ENCODE measurements at places on chromosomes 1 and 21.

GRCh38 chr1:14936815-14937214 lies 216.7 kb upstream of the TMEM51 start:
- DNase-seq = no peak

GRCh38 chr1:164647211-164647610 lies 88.2 kb downstream of the PBX1 start:
- no peak for DNase-seq

DNA sequence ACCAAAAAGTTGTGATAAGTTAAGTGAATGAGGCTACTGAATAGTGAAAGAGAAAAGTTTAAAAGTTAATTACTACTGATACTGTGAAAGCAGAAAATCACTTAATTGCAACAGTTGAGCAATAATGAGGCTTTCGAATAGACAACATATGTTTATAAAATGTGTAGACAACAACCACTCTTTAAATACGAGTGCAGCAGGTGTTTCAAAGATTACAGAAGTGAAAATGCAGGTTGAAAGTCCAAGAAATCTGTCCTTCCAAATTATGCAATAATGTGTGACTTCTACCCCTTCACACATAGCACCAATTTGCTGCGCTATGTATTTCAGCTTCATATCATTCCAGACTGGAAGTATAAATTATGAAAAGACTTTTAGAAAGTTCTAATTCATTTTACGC lies 213.0 kb downstream of the COL24A1 start:
- DNase-seq = no peak

- DNase-seq = no peak
These were observed 513.5 kb downstream of the LMO4 start for GRCh38 chr1:87842156-87842555.

GRCh38 chr1:227774821-227775661 lies 39.8 kb downstream of the SNAP47 start:
- DNase-seq = no peak

DNA sequence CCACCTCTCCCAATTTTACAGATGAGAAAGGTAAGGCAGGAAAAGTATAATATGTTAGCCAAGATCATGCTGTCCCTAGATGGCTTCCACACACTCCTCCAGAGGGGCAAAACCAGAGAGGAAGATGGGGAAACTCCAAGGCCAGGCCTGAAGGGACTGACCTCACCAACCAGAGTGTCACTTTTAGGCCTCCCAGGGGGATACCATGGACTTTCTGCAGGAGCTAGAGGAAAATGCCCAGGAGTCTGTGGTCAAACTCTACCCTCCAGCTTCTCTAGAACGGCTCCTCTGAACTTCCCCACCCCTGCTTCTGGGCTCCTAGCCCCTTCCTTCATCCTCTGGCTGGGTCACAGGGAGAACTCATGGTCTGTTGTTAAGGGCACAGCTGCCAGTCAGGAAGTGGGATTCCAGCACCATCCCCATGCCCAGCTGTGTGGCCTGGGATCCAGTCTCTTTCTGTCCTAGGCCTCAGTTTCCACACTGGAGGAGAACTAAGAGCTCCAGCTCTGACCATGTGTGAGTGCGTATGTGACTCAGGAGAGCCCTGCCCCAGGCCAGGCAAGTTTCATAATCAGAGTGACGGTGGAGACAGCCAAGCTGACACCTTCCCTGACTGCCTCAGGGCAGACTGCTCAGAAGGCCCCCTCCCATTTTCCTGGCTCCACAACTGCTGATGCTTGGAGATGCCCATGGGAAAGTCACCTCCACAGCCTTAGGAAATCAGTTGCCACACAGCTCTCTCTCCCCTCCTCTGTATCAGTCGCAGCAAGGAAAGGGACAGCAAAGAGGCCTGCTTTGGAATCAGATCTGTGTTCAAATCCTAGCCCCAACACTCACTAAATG lies 1.9 kb downstream of the IGSF8 start:
- no peak for DNase-seq

GRCh38 chr1:119327094-119327449 lies 41.5 kb upstream of the HAO2 start:
- no peak for DNase-seq

GRCh38 chr1:22452481-22452957 lies 868 bp downstream of the ZBTB40 start:
- DNase-seq = no peak

DNA sequence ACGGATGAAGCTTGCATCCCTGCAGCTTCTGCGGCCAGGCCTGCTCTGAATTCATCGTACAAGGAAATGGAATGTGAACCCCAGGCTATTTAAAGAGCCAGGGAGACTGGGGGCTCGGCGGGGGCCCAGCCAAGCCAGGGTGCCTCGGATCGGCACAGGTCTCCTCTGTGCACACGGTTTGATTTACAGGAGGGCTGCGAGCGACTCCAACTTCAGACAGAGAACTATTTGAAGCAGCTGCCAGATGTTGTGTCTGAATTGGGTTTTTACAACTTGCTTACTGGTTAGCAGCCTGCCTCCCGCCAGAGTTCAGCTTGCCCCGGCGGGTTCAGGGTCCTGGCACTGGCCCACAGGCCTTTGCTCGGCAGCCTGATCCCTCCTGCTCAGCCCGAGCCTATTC lies 83.2 kb downstream of the SPSB1 start:
- DNase-seq = no peak

DNA sequence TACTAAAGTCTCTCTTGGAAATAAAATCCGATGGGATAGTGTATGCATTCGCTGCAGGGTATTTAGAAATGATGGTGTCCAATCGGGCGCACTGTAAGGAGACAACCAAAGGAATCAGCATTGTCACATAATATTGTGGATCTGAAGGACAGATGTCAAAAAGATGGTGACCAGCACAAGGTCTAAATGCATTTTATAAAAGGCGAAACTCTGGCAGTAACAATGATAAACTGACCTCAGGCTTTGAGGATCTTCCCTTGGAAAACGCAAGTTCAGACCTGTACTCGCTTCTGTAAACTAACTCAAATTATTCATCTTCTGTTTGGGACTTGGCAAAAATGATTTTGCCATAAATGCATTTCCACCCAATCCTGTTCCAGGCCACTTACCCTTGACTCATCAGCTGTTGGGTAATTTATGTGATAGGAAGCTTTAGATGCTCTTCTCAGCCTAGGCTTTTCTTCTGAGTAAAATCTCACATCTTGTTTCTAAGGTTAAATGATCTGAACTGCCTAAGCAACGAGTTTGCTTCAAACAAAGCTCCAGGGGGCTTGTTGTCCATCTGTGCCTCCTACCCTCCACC lies 33.8 kb downstream of the STPG1 start:
- DNase-seq = no peak

GRCh38 chr1:214700437-214700836 lies 97.4 kb downstream of the CENPF start:
- no peak for DNase-seq

DNA sequence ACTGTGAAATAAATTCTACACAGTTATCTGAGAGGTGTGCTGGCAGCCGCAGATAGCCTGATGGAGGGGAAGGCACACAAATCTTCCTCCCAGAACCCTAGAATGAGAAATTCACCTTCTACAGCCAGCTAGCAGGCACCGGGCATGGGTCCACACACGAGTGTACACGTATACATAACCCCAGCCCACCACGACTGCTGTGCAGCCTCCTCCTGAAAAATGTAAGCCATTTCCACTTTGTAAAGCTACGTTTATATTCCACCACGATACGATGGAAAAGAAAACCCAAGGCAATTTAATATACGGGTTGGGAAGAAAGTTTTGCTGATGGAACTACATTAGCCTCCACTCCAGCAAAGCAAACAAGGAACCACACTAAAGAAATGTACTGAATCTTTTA lies 1.8 kb downstream of the BTG3 start:
- DNase-seq = peak; percentile 3

DNA sequence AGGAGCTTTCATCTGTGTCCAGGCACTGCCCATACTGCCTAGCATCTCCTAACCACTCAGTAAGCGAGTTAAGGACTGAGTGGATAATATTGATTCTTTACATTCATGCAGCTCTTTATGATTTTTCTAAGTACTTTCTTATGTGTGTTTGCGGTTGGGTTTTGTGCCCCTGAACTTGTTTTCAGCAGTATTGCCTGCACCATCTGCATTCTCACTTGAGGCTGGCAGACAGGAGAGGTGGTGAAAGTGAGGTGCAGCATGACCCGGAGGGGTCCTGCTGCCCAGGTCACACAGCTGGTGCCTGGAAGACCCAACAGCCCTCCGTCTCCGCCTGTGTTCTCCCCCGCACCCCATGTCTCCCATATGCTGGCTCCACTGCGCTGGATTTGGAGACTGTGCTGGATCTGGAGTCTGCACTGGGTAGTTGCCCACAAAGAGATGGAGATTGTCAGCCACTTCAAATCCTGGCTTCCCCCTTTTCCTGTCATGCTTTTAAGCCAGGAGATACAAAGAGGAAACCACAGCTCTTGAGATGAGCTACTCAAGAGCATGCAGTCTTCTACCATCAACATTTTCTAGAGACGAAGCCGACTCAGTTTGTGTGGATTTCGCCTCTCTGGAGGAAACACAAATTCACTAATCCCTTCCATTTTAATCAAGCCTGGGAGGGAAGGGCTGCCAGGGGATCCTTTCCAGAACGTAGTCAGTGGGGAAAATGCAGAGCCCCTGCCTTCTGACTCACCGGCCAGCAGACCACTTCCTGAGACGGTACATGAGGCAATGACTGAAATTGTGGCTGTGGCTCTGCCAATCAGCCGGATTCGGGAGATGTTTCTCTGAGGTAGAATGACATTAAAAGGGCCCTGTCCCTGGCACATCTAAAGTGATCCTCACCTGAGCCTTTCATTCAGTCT lies 71.7 kb upstream of the ANGPTL1 start:
- no peak for DNase-seq

- DNase-seq = no peak
These were observed 17.9 kb downstream of the LHX8 start for GRCh38 chr1:75152092-75152491.

DNA sequence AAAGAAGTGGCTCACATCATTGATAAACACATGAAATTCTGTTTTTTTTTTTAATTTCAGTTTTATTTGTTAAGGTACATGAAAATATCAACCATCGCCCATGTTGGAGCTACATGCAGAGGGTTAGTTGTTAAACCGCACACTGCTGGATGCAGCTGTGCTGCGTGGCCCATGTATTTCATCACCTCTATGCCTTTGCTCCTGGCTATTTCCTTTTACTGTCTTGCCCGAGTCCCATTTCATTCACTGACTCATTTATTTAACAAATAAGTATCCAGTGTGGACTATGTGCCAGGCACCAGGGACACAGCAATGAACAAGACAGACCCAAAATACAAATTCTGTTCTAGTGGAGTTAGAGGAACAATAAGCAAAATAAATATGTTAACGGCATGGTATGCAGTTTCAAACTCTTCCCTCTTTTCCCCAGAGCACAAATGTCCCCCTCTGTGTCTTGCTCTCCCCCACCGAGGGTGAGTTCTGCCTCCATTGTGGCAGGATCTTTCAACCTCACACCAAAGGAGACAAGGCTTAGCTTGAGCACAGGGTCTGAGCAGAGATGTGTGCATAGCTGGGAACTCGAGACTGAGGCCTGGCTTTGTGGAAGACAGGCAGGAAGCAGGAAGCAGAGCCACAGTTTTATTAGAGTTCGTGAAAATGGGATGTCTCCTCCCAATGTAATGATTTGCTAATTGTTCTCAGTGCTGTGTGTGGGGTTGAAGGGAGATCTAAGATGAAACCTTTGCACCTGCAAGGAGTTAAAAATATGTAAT lies 44.6 kb downstream of the MAN1C1 start:
- DNase-seq = no peak

GRCh38 chr1:69269491-69269890 lies 298.2 kb upstream of the LRRC7 start:
- DNase-seq = no peak

DNA sequence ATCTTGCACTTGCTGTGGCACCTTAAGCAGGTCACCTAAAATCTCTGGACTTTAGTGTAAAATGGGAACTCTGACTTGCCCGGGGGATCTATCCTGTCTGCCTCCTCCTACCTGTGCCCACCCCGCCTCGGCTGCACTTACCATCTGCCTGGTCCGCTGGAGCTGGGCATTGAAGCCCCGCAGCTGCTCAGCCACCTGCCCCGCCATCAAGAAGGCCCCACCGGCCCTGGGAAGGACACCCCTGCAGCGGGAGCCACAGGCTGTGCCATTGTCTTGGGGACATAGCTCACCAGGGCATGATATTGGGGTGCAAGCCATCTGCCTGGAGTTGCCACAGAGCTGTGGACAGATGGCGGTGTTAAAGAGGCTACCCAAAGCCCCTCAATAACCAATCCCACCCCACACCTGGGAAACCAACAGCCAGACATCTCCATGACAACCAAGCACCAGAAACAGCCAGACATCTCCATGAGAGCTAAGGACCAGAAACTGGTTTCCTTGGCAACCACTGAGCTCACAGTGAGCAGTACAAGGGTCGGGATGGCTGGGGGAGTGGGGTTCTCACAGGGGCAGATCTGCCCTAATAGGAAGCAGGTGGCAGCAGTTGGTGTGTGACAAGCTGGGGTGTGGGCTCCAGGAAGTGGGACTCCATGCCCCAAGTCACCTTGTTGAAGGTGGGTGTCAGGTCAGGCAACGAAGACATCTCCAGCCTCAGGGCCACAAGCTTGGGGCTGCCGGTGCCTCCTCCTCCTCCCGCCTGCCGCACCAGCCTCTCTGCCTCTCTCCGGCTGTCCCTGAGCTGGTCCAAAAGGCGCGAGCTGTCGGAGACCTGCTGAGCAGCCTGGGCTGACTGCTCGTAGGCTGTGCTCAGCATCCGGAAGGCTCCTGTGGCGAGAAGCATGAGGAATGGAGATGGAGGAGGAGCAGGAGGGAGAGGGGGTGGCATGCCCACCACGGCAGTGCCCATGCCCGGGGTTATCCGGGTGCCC lies 29.1 kb downstream of the LAMB3 start:
- DNase-seq = no peak

- DNase-seq = peak; percentile 83
These were observed at the start of gene EXOSC10 for GRCh38 chr1:11099310-11100148. EXOSC10 (minus strand) TSS chr1:11099869; CDS start chr1:11099831, 38 bp downstream.

- peak; percentile 62 for DNase-seq
These were observed 8.0 kb upstream of the TNFRSF14 start for GRCh38 chr1:2548068-2548589.

DNA sequence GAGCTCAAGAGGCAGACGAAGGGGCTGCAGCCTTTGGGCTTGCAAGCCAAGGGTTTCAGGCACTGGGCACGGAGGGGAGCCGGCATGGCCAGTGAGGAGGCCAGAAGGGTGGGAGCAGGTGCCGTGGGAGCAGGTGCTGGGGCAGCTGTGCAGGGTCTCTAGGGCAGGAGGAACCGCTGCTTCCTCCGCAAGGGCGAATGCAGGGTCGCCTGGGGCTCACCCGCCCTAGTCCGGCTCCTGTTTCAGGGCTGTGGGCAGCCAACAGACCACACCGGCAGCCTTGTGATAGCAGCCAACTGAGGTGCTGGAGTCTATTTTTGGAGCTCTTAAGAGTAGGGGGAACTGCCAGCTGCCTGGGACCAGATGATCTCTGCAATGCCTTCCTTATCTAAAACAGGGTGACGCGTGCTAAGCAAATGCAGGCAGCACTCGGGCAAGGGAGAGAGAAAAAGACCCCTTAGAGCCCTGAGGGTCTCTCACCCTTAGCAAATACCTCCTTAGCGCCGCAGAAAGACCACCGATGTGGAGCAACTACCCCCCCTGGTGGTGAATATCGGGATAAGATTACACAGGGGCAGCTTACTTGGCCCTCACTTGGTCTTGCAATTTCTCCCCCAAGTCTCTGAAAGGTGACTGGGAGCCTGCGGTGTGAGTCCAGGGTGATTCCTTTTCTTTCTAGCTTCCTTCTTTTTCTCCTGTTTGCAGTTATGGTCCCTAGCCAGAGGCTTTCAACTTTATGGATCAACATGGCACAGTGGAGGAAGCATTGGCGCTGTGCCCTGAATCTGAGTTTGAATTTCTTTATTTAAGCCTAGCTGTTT lies 20.7 kb upstream of the MAPKAPK2 start:
- DNase-seq = peak; percentile 76

GRCh38 chr1:153614189-153614900 lies 1.4 kb upstream of the S100A16 start:
- DNase-seq = no peak

GRCh38 chr1:55539652-55540512 lies 324.7 kb upstream of the USP24 start:
- no peak for DNase-seq
